ENCODE measurements at places on chromosomes 13 and 19.

GRCh38 chr13:49206641-49207040 lies 13.5 kb upstream of the MLNR start:
- DNase-seq = no peak

- no peak for DNase-seq
Observed at GRCh38 chr13:50290186-50290585, 274.9 kb downstream of the KCNRG start.

DNA sequence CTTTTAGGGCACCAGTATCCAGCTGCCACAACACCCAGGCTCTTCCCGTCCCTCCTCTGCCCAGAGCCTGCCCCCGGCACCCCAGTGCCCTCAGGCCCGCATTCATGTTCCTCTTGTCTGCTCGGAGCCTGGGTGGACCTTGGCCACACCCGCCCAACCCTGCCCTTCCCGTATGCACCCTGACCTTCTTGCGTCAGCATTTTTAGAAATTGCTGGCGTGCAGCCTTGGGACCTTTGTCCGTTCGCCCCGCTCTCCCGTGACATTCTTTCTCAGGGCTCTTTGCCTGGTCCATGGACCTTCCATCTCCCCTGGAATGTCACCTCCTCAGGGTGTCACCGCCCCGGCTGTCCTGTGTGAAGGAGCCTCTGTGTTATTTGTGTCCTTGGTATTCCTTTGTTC lies 7.6 kb downstream of the NUCB1 start:
- DNase-seq = no peak

GRCh38 chr19:2603334-2603733 lies 99.2 kb downstream of the GNG7 start:
- DNase-seq = no peak

GRCh38 chr13:97629601-97630272 lies 195.8 kb downstream of the RAP2A start:
- DNase-seq = no peak

- DNase-seq = no peak
Observed at GRCh38 chr13:99821741-99822140, 149.8 kb downstream of the ZIC5 start.

DNA sequence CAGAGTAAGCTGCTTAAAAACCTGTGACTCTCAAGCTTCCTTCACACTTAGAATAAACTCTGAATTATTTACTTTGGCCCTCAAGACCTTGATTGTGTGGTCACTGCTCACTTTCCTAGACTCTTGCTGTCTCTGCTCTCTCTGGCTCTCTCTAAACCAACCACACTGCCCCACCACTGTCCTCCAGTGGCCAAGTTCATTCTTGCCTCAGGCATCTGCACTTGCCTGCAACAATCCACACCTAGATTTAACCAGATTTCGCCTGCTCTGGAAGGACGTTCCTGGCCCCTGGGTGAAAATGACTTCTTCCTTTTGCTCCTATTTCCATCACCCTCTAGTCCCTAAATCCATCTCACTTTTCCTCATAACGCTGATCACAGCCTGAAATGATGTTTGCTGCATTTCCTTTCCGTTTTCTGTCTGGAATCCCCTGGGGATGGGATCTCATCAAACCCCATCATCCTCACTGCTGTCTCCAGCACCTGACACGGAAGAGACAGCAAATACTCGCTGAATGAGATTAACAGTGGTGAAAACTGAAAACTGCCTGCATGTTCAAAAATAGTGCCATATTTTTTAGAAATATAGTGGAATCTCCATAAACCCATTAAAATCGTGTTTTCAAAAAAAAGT lies 232.6 kb downstream of the UQCRFS1 start:
- no peak for DNase-seq

DNA sequence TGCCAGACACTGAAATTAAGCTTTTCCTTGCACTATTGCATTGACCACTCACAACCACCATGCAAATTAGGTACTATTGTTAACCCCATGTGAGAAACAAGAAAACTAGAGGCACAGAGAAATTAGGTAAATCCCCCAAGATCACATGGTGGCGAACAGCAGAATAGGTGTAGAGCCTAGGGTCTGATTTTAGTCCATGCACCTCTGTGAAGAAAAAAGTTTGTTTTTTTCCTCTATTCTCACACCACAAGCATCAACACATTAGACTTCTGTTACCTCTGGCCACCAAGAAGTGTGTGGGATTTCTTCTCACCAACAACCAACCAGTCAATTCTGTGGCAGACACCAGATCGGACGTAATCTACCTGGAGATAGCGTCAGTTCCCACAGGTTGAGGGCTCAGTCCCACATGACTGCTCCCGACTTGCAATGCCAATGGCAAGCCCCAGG lies 391.9 kb downstream of the COG6 start:
- DNase-seq = no peak

GRCh38 chr13:49287995-49288394 lies 40.3 kb downstream of the CDADC1 start:
- DNase-seq = no peak

GRCh38 chr19:41000310-41000737 lies 9.2 kb downstream of the CYP2B6 start:
- no peak for DNase-seq

GRCh38 chr19:54462047-54462654 lies 1.4 kb downstream of the LENG9 start:
- no peak for DNase-seq

- DNase-seq = no peak
Observed at GRCh38 chr19:51815043-51815442, 20.1 kb downstream of the FPR3 start.

DNA sequence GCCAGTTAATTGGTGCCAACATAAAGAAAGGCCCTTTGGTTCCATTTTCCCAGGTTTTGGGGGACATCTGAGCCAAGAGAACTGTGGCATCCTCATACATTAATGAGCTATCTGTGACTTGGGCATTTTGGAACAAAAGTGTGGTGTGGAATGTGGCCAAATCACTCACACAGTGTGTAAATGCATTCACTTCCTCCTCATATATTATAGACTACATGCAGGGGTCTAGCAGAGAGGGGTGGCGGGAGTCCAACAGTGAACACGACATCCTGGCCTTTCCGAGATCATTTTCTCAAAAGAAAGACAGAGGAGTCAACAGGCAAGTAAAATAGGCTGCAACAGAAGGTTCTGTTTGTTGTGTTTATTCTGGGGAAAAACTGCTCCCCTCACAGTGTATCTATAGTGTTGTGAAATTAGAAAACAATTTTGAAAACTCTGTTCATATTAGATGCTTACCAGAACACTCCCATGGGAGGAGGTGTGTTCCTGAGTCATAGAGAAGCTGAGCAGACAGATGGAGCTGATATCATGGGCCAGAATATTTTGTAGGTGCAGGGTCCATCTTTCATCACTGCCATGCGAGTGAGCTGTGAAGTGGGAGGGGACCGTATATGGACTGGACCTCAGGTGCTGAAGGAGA lies 36.9 kb downstream of the PABPC3 start:
- no peak for DNase-seq

DNA sequence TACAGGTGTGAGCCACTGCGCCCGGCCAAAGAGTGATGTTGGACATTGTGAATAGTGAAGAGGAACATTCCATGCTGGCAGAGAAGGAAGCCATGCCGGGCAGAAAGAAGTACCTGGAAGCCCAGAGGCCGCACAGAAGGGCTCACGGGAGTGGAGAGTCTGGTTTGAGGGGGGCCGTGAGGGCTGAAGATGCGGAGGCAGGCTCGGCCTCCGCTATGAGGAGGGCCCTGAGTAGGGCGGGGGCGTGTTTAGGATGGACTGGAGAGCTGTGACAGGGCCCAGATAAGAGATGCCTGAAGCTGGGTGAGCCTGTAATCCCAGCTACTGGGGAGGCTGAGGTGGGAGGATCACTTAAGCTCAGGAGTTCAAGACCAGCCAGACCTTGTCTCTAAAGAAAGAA lies 1.6 kb downstream of the JOSD2 start:
- DNase-seq = no peak

DNA sequence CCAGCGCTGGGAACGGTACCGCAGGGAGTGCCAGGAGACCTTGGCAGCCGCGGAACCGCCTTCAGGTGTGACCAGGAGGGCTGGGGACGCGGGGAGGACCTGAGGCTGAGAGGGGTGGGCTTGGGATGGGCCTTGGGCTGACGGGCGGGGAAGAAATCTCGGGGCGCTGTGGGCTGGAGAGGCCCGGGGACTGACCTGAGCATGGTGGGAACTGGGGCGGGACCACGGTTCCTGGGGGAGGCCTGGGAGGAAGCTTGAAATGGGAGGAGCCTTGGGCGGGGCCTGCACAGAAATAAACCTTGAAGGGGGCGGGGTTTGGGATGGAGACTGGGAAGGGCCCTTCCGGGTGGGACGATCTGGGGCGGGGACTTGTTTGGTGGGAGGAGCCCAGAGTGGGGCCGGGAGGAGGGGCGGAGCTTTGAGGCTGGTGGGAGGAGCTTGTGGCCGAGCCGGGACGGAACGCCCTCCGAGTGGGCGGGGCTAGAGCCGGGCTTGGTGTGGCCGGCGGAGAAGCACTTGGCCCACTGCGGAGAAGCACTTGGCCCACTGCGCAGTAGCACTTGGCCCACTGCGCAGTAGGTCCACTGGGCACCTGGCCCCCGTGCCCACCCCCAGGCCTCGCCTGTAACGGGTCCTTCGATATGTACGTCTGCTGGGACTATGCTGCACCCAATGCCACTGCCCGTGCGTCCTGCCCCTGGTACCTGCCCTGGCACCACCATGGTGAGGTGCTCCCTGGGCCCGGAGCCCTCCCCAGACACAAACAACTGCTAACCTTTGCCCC lies 2.8 kb downstream of the GIPR start:
- DNase-seq = no peak

DNA sequence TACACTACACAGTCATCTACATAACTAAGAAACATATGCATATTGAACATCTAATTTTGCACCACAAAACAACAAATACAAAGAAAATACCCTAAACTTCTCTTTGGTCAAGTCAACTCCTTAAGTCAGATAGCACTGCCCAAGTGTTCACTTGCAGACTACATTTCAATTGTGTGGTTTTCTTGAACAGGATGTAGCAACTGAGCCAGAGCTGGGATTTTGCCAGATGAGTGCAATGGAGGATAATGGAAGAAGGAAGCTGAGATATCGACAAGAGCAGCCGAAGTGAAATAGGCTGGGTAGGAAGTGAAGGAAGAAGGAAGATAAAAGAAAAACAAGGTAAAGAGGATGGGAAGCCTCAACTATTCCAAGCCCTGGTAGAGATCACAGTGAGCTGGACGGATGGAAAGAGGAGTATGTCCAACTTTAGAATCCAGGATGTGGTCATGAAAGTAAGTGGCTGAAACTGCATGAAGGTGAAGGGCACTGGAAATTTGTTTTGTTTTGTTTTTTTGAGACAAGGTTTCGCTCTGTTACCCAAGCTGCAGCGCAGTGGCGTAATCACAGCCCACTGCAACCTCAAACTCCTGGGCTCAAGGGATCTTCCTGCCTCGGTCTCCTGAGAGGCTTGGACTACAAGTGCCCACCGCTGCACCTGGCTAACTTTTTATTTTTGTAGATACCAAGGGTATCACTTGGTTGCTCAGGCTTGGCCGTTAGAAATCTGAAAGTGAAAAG lies 15.0 kb downstream of the NUFIP1 start:
- no peak for DNase-seq

DNA sequence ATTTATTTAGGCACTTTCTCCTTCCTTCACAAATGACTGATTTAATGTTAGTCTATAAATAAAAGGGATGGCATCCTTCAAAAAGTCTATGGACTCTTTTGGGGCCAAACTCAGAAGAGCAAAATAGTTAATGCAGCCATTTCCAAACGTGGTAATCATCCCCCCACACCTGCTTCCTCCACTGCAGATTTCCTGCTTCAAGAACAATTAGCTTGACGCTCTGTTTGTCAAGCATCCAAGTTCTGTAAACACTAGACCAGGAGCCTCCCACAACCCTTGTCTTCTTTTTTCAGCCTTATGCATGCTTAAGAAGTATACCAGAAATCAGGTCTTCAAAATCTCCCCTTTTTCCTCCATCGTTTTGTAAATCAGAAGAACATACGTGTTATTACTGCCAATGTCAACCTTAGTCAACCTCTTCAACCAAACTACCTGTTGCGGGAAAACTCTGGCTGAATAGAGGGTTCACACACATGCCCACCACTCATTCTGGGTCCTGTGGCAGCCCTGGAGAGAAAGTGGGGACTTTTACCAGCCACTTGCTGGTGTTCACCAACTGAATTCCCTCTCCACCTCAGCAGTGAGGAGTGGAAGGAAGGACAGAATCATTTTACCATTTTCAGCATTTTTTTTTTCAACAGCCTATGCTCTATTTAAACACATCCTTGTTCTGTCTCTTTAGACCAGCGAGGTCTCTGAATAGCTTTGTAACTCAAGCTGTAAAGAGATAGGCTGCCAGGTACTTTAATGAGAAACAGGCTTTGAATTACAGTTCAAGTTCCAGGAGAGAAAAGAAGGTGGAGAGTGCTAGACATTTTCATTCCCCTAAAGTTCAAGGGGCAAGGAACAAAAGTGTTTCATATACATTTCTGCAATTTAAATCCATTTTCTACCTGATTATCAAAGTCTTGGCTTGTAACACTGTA lies 39.1 kb downstream of the EFNB2 start:
- no peak for DNase-seq

DNA sequence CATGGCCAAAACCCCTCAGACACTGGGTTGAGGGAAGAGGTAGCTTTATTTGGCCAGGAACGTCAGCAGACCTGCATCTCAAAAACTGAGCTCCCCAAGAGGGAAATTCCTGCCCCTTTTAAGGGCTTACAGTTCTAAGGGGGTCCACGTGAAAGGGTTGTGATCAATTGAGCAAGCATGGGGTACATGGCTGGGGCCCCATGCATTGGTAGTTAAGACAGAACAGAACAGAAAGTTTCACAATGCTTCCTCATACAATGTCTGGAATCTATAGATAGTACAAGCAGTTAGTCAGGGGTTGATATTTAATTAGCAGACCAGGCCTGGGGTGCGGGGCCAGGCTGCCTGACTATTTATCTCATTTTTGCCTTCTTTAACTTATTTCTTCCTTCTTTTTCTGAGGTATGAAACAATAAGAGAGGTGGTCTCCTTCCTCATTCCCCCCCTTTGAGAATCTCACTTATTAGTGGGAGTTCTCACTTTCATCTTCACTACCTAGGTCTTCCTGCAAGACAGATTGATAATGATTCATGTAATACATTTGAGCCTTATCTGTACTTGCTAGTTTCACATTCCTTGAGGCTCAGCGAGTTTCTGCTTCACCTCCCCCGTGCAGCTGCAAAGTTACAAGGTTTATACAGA lies 84.8 kb downstream of the SLC25A15 start:
- DNase-seq = no peak
